ENCODE measurements at places on chromosomes 2 and 18. TPM values are rescaled to one million over a fixed set of nuclear protein-coding genes. Genes with fewer than 3 reads are reported as not detected.
A peak's percentile ranks its signal among the peaks of the same experiment; 100 is the strongest.

GRCh38 chr2:120539937-120540718 lies 194.2 kb downstream of the INHBB start:
- peak; percentile 78 for DNase-seq

The RETSAT gene
- 50.3 TPM for polyA plus RNA-seq

- no peak for DNase-seq
Observed at GRCh38 chr18:24153397-24153796, 14.5 kb downstream of the CABYR start.

The KIF1A gene
- polyA plus RNA-seq, result 0.01 TPM

GRCh38 chr2:216216951-216217903 lies 108.1 kb downstream of the XRCC5 start:
- DNase-seq, result peak; percentile 31

The ANKRD23 gene
- polyA plus RNA-seq, result 1.4 TPM

DNA sequence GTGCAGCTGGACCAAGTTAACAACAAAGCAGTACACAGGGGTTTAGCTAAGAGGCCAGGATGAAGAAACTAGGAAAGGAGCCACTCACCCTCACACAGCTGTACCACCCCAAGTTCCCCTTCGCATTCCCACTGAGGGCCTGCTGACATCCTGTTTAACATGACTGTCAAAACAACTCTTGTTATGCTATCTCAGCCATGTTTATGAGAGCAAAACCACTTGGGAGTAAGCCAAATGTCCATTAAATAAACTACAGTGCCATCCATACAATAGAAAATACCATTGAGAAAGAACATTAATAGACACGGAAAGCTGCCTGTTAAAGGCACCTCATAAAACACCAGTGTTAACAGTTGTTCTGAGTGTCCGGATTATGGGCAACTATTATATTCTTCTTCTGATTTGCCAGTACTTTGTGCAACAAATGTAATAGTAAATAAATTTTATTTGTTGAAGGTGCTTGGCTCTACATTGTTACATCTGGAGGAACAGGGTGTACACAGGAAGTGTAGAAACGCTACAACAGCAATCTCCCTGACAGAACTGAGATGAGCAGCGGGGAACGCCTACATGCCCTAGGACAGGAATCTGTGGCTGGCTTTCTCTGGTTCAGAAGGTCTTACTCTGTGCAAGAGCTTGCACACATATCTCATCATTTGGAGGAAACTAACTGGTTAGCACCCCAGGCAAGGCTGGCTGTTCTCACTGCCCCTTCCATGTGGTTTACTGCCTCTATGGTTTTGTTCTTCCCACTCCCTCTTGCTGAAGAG lies 85.6 kb downstream of the EHD3 start:
- DNase-seq, result no peak

- DNase-seq, result peak; percentile 87
Observed at GRCh38 chr2:126657148-126657635, 1.2 kb downstream of the GYPC start.

The LYPD6B gene
- 19.1 TPM for polyA plus RNA-seq

The TFPI gene
- 10.9 TPM for polyA plus RNA-seq

The AKAIN1 gene
- not detected for polyA plus RNA-seq

GRCh38 chr2:50658883-50659282 lies 373.0 kb downstream of the NRXN1 start:
- no peak for DNase-seq

The SKOR2 gene
- polyA plus RNA-seq, result not detected

The DES gene
- polyA plus RNA-seq, result 7.0 TPM

GRCh38 chr2:85971366-85971765 lies 82.6 kb upstream of the ST3GAL5 start:
- DNase-seq, result no peak

- DNase-seq, result no peak
Observed at GRCh38 chr2:99771681-99772333, 282.0 kb upstream of the REV1 start.

DNA sequence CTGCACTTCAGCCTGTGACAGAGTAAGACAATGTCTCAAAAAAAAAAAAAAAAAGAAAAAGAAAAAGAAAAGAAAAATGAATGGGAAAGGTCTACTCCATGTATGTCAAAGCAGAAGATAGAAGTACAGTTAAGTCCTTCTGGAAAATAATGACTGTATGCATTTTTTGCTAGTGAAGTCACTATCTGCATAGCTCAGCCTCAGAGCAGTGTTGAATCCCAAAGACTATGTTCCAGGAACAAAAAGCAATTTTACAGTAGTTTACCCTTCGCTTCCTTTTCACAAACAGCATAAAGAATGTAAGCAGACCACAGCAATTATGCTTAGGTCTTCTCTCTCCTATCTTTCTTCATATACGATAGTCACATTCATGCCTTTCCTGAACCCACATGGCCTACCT lies 497.4 kb downstream of the CMPK2 start:
- peak; percentile 29 for DNase-seq

The FER1L5 gene
- polyA plus RNA-seq, result 0.09 TPM

GRCh38 chr2:83633423-83633822 lies 825.7 kb downstream of the SUCLG1 start:
- DNase-seq, result peak; percentile 4

- DNase-seq, result no peak
Observed at GRCh38 chr2:8073916-8074315, 607.9 kb upstream of the ID2 start.

The HAUS1 gene
- polyA plus RNA-seq, result 13.8 TPM

The ASXL2 gene
- 12.2 TPM for polyA plus RNA-seq

DNA sequence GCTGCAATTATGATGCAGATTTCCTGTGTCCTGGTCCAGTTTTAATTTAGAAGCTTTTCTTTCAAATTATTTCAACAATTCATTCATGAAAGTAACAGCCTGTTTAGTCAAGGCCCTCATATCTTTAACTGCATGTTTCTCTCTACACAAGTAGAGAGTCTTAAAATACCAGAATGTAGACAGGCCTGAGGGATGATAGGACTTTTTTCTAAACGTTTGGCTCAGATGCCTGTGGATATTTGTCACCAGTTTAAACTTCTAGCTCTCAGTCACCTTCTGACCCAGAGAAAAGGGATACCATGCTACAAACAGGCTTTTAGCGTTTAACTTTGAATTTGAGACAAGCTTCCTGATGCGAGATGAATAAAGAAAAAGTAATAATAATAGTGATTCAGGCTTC lies 15.7 kb downstream of the COL5A2 start:
- DNase-seq, result peak; percentile 84

The NCKAP5 gene
- 2.1 TPM for polyA plus RNA-seq

DNA sequence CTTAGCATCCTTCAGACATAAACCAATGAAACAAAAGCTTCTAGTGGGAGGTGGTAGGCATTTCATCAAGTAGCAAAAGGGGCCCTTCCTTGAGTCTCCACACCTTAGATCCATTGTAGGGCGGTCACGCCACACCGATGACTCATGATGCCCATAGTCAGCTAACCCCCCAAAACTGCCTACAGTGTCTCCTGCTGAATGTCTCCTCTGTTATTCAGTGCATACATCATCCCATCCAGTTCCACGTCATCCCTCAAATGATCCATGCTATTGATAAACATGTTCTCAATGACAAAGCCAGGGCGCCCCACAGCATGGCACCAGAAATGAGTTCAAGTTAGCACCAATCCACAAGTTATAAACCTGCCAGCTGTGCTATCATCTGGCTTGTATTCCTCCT lies 57.4 kb upstream of the ACKR3 start:
- no peak for DNase-seq

GRCh38 chr2:100660851-100661584 lies 98.2 kb downstream of the PDCL3 start:
- no peak for DNase-seq

GRCh38 chr18:64202210-64202836 lies 53.4 kb upstream of the LINC00305 start:
- no peak for DNase-seq

The RAPH1 gene
- polyA plus RNA-seq, result 3.3 TPM

- DNase-seq, result no peak
Observed at GRCh38 chr2:228131833-228132232, 49.7 kb downstream of the SPHKAP start.

- DNase-seq, result no peak
Observed at GRCh38 chr18:75203416-75204268, 5.3 kb downstream of the PTGR3 start.

- no peak for DNase-seq
Observed at GRCh38 chr2:179538406-179539123, 273.9 kb upstream of the SESTD1 start.

DNA sequence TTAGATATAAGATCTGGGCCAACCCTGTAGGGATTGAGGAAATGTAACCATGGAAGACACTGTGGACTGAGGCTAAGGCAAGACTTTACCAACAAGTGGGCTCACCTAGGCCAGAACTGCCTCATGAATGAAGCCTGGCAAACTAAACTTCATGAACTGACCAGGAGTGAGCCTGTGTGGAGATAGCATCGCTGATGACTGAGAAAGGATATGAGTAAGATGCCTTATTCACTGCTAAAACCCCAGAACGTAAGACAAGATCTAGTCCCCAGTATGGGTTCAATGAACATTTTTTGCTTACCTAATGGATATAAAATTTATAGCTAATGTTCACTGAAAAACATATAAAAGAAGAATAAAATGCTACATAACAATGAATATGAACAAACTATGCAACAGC lies 399.8 kb downstream of the SATB2 start:
- DNase-seq, result no peak

DNA sequence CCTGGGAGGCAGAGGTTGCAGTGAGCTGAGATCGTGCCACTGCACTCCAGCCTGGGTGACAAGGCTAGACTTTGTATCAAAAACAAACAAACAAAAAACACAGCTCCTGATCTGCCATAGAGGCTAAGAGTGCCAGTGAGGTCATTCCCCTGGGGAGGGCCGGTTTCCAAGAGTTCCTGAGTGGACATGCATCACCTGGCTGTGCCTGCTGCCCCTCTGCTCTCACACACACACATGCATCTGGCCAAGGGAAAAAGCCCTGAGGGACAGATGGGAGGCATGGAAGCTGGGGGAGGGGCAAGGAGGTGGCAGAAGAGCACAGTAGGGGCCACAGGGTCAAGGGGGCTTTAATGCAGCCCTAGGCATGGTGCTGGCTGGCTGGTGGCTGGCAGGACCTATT lies 60.4 kb downstream of the ZBTB7C start:
- no peak for DNase-seq

DNA sequence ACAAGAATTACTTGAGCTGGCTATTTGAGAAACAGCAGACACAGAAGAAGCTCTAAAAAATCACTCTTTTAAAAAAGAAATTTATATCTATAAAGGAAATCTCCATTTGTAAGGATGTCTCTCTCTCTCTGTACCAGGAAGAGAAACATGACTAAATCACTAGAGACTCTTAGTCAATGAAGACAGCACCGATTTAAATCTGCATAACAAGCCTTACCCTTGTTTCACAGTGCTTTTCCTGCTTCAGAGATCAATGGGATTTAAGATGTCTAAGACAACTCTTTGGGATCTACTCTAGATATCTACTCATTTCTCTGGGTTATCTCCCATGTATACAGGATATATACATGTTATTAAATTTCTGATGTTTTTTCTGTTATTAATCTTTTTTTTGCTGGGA lies 359.2 kb upstream of the RND3 start:
- DNase-seq, result no peak

DNA sequence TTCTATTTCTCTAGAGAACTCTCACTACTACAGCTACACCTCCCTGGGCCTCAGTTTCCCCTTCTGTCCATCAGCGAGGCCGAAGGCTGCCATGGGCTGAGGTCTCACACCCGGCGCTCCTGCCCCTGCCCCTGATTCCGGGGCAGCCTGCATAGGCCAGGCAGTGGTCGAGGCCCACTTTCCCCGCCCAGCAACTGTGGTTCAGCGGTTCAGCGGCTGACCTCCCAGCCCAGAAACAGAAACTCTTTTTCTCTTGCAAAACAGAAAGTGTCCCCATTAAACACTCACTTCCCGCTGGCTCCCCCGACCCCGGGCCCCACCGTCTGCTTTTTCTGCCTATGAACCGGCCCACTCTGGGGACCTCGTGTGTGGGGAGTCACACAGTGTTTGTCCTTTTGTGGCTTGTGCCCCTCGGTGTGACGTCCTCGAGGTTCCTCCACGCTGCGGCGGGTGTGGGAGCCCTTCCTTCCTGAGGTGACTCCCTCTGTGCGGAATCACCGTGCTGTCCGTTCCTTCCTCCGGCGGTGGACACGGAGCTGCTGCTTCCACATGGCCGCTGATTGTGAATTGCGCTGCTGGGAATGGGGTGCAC lies 16.0 kb downstream of the PDCD1 start:
- no peak for DNase-seq
